Stimulated activated CD8-positive, alpha-beta memory T cell treated with anti-CD3 and anti-CD28 coated beads, Interleukin-2, amount 100 ng/mL, for 1 hour (primary cell): ENCODE measurements at places on chromosomes 7 and 10.

GRCh38 chr10:115856580-115856979 lies 416.4 kb downstream of the GFRA1 start:
- no peak for DNase-seq

DNA sequence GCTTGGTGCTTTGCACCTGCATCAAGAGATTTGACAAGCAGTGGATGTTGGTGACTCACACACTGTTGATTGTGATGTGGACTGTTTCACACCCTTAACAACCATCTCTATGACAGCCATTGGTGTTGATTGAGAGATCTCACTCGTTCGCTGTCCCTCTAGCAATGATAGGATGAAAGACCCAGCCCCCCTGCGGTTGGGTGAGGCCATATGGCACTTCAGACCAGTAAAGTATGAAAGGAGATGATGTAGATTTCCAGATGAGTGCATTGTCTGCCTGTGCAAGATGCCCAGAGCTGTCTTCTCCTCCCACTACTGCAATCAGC lies 138.7 kb upstream of the PRR15 start:
- no peak for DNase-seq

GRCh38 chr7:28621369-28621841 lies 209.1 kb downstream of the CREB5 start:
- no peak for DNase-seq

- DNase-seq, result no peak
Observed at GRCh38 chr10:118596426-118597124, 1.1 kb upstream of the PRLHR start.

- DNase-seq, result no peak
Observed at GRCh38 chr10:49139028-49139845, 5.4 kb upstream of the FAM170B start.

GRCh38 chr7:150453892-150454291 lies 3.5 kb downstream of the GIMAP8 start:
- no peak for DNase-seq

DNA sequence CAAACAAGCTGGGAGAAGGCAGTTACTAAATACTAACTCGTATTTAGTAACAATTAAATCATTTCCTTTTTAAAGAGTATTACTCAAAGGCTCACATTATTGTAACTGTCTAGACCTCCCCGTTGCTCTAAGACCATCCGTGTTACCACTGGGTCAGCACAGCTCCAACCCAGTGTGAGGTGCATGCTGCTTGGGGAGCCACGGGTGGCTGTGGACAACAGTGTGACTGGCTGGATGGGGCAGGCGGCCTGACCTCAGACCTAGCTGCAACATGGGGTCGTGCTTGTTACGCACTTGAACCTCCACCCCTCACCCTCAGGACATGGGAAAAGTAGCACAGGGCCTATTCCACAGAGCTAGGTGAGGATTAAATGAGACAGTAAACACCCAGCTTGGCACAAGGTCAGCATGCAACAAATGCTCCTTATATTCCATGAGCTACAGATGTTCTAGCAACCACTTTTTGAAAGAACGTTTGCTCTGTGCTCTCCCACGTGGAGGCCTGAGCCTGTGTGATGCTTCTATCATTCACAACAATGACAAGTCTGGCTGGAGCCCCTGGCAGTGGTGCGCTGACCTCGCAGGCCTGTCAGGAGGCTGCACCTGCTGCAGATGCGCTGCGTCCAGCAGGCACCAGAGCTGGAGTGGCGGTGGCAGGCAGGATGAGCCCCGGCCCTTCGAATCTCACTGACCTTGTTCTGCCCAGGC lies 135.7 kb downstream of the PKD1L1 start:
- no peak for DNase-seq

DNA sequence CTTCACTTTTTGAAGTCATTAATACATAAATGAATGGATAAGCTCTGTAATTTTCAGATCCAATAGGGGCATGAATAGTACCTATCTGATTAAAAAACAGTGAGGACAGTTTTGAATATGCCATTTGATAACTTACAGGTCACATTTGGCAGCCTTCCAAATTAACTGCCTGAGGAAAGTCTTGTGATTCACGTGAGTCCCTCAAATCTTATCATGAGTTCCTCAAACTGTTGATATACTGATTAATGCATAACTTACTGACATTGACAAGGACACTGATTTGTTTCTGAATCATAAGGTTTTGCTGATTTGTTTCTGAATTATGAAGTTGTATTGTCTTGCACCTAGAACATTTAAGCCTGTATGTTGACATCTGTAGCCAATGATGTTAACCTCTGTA lies 55.1 kb downstream of the ANKMY2 start:
- no peak for DNase-seq
